ENCODE measurements at places on chromosomes 7 and 10. TPM values are rescaled to one million over a fixed set of nuclear protein-coding genes. Genes with fewer than 3 reads are reported as not detected.

USP6NL gene
- 30.5 TPM for polyA plus RNA-seq

TAS2R4 gene
- 2.0 TPM for polyA plus RNA-seq

FLNC gene
- 21.0 TPM for polyA plus RNA-seq

XRCC2 gene
- polyA plus RNA-seq: 4.7 TPM

ANXA8L1 gene
- polyA plus RNA-seq: not detected

CRHR2 gene
- polyA plus RNA-seq: not detected

DNA sequence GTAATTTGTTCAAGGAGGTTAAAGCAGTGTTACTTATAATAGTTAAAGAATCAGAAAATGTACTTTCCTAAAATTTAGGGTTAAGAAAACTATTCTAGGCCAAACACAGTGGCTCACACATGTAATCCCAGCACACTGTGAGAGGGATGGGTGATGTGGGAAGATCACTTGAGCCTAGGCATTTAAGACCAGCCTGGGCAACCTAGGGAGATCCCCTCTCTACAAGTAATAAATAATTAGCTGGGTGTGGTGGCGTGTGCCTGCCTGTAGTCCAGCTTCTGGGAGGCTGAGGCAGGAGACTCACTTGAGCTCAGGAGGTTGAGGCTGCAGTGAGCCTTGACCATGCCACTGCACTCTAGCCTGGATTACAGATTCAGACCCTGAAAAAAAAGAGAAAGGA, 3.6 kb upstream of the STEAP2 start:
- DNase-seq: no peak

DNA sequence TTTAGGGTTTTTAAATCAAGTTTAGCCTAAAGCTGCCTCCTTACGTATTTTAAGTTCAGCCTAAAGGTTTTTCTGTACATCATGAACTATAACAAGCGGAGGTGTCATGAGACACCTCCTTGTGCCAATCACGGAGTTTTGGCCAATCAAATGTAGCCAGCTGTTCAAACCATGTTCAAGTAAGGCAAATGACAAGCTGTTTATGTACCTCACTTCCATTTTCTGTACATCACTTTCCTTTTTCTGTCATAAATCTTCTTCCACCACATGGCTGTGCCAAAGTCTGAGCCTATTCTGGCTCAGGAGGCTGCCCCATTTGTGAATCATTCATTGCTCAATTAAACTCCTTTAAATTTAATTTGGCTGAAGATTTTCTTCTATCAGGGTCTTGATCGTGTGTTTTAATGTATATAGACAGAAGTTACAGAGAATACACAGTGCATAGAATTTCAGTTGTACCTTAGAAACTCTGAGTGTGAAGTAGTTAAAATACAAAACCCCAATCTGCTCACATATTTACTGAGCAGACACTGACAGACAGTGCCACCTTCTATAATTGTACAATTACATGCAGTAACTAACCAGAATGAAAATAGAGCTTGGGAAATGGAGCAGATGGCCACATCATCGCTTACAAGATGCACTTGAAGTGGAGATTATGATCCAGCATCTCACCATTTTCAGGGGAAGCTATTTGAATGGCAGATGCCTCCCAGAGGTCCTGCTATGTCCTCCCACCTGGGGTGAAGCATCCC, 76.9 kb upstream of the LANCL2 start:
- no peak for DNase-seq

GRCh38 chr7:25643770-25644394, 415.6 kb upstream of the NPVF start:
- DNase-seq: no peak

GRCh38 chr10:130466271-130466997, 330.2 kb downstream of the GLRX3 start:
- no peak for DNase-seq

GRCh38 chr7:126768836-126769235, 483.9 kb downstream of the GRM8 start:
- DNase-seq: no peak

- DNase-seq: no peak
Observed at GRCh38 chr10:947051-947450, 15.5 kb upstream of the LARP4B start.

DNA sequence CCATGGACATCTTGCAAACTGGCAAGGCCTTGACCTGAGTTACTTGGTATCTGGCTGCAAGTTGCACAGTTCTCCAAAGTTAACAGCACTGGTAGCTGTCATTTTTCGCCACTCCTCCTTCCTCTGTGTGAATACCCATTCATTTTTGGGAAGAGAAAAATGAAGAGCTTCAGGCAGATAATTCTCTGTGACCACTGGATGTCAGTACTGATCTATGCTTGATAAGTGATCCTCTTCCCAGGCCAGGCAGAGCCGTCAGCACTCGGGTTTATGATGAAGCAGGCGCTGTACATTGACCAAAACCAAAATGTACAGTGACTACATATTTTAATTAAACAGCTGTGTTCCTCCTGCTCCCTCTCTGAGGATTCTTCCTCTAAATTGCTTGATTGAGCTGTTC, 55.9 kb upstream of the PDZD8 start:
- no peak for DNase-seq

- no peak for DNase-seq
Observed at GRCh38 chr10:104683567-104683966, 42.5 kb downstream of the SORCS3 start.

DNA sequence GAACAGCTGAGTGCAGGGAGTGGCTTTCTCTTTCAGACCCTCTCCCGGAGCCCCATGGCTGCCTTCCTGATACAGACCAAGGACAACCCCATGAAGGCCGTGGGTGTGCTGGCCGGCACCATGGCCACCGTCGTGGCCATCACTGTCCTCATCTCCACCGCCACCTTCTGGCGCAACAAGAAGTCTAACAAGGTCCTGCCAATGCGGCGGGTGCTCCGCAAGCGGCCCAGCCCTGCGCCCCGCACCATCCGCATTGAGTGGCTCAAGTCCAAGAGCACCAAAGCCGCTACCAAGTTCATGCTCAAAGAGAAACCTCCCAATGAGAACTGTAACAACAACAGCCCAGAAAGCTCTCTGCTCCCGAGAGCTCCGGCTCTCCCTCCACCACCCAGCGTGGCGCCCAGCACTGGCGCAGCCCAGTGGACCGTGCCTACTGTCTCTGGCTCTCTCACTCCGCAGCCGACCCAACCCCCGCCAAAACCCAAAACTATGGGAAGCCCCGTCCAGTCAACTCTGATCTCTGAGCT, 11.2 kb downstream of the LRIT2 start:
- no peak for DNase-seq

- no peak for DNase-seq
Observed at GRCh38 chr7:90165724-90166123, 11.5 kb downstream of the STEAP1 start.

- DNase-seq: peak; percentile 42
Observed at GRCh38 chr10:116891208-116891607, 41.9 kb downstream of the ENO4 start.

DNA sequence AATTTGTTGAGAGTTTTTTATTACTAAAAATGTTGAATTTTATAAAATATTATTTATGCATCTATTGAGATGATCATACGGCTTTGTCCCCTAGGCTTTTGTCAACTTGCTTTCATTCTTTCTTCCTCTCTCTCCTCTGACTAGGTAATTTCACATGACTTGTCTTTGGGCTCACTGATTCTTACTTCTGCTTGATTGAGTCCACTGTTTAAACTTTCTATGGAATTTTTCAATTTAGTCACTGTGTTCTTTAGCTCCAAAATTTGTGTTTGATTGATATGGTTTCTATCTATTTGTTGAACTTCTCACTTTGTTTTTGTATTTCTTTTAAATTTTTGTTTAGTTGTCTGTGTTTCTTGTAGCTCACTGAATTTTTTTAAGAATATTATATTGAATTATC, 65.9 kb upstream of the PTPRZ1 start:
- DNase-seq: no peak

DNA sequence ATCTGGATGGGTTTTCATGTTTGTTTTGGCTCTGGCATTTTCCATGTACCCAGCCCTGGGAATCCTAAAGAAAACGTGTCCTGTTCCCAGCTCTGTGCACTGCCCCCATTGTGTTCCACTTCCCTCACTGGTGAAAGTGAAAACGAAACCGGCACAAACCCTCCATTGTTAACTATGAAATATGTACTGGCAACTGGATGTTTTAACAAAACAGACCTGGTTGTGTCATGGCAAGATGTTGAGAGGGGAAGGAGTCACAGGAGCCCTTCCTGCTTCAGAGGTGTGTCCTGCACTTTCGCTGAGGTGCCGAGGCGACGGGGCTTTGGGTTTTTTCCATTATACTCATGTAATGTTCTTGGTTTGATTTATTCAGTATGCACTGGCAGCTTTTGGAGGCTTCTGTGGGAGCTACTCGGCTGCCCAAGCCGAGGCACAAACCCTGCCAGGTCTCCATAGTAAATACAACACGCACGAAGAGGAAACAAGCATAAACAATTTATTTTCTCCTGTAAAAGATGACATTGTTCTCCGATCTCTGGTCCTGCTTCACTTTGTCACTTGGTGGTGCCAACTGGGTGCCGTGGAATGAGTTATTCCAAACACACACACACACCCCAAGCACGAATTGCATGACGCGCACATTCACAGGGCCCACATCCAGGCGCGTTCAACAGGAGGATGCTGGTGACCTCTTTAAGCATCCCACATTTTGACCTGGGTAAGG, 118.2 kb downstream of the CDK6 start:
- no peak for DNase-seq

DNA sequence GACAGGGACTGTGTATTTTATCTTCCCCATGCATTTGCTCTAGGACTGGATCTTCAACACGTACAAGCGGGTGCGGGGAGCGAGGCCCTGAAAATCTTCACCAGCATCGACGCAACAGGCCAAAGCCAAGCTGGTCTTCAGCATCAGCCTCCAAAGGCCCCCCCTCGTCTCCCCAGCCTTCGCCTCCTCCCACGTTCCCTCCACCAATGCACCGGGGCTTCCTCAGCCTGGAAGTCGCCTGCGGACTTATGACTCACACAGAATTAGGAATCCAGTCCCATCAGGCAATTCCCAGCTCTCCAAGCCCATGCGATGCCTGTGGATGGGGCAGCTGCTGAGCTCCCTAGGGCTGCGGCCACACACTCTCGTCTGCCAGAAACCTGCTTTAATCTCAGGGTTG, 36.3 kb upstream of the RNF32 start:
- DNase-seq: no peak

GRCh38 chr10:11874568-11875493, 51.7 kb downstream of the PROSER2 start:
- peak; percentile 69 for DNase-seq

DNA sequence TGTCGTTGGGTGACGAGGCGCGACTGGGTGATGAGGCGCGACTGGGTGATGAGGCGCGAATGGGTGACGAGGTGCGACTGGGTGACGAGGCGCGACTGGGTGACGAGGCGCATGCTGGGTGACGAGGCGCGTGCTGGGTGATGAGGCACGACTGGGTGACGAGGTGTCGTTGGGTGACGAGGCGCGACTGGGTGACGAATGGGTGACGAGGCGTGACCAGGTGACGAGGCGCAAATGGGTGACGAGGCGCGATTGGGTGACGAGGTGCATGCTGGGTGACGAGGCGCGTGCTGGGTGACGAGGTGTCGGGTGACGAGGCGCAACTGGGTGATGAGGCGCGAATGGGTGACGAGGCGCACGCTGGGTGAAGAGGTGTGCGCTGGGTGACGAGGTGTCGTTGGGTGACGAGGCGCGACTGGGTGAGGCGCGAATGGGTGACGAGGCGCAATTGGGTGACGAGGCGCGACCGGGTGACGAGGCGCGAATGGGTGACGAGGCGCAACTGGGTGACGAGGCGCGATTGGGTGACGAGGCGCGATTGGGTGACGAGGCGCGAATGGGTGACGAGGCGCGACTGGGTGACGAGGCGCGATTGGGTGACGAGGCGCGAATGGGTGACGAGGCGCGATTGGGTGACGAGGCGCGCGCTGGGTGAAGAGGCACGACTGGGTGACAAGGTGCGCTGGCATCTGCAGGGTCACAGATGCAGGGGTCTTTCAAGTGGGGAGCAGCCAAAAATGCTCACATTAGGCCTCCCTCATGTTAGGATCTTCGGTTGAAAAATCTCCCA, 7.9 kb upstream of the NOM1 start:
- no peak for DNase-seq

GRCh38 chr7:159078911-159079270, 65.8 kb downstream of the VIPR2 start:
- no peak for DNase-seq

- no peak for DNase-seq
Observed at GRCh38 chr10:104807581-104808310, 166.7 kb downstream of the SORCS3 start.

GRCh38 chr7:117623606-117624005, 143.8 kb downstream of the CFTR start:
- no peak for DNase-seq

GRCh38 chr10:50882540-50882983, 2.9 kb downstream of the A1CF start:
- no peak for DNase-seq

DNA sequence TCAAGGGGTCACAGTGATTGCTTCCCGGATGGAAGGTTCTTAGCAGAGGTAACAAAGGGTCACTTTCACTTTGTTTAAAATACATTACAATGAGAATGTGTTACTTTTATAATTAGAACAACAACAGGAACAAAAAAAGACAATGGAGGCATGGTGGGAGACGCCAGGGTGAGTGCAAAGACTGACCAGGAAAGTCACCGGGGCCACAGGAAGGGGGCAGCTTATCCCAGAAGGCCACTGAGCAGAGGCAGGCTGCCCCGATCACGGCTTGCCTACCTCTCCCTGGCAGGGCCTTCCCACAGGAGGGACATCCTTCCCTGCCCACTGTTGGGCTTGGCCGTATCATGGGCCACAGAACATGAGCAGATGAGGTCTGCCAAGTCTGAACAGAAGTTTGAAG, 46.8 kb upstream of the ENO4 start:
- DNase-seq: no peak

GRCh38 chr7:100159099-100159623, 638 bp upstream of the TRAPPC14 start:
- DNase-seq: no peak

- DNase-seq: no peak
Observed at GRCh38 chr7:122306320-122307227, 2.0 kb upstream of the FEZF1 start.

- no peak for DNase-seq
Observed at GRCh38 chr7:158549616-158550393, 37.8 kb downstream of the PTPRN2 start.

DNA sequence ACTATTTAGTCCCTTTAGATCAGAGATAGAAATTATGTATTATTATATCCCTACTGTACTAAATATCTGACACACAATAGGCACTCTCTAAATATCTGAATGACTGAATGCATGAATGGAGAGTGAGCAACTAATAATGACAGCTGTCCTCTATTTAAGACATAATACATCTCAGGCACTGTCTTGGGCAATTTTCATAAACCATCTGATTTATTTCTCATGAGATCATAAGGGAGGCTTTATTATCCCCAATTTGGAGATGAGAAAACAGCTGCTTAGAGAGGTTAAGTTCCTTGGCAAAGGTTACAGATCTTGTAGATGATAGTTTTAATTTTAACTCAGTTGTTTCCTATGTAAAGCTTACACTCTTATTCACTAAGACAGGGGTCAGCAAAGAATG, 570.6 kb downstream of the GRM8 start:
- no peak for DNase-seq

GRCh38 chr7:26547156-26547555, 255.5 kb downstream of the SNX10 start:
- no peak for DNase-seq

GRCh38 chr10:101224060-101224909, 5.0 kb downstream of the LBX1 start:
- no peak for DNase-seq

All from left renal pelvis (tissue), 4 donors.